ENCODE measurements at places on chromosomes 16 and 17.

DNA sequence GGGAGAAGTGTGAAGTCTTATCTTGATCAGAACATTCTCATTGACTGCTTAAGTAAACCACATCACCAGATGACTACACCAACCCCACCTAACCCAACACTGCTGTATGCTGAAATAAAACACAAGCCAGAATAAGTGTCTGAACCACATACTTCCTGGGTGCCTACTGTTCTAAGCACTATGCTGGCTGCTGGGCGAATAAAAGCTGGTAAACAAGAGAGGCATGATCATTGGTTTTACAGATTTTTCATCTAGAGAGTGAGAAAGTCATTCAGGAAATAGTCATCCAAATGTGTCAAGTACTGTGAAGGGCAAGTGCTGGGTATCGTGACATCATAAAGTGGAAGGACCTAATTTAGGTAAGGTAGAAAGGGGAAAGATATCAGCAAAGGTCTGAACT lies 199.0 kb upstream of the SOX9 start:
- no peak for DNase-seq

DNA sequence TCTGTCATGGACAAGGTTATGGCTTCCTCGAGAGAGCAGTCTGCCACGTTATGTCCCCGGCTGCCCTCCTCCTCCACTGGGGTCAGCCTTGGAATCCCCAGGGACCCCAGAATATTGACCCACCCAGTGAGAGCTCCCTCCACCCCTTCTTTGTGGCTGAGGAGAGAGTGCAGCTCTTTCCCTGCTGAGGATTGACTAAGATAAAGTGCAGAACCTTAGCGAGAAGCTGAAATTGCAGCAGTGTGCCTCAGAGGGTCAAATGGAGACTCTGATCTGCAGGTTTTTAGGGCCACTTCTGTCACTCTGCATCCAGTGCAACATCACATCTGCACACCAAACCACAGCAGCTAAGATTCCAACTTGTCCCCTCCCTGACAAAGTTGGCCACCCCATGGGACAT lies 25.6 kb upstream of the PMFBP1 start:
- no peak for DNase-seq

- no peak for DNase-seq
These were observed 5.7 kb downstream of the GRN start for GRCh38 chr17:44350733-44351226.

DNA sequence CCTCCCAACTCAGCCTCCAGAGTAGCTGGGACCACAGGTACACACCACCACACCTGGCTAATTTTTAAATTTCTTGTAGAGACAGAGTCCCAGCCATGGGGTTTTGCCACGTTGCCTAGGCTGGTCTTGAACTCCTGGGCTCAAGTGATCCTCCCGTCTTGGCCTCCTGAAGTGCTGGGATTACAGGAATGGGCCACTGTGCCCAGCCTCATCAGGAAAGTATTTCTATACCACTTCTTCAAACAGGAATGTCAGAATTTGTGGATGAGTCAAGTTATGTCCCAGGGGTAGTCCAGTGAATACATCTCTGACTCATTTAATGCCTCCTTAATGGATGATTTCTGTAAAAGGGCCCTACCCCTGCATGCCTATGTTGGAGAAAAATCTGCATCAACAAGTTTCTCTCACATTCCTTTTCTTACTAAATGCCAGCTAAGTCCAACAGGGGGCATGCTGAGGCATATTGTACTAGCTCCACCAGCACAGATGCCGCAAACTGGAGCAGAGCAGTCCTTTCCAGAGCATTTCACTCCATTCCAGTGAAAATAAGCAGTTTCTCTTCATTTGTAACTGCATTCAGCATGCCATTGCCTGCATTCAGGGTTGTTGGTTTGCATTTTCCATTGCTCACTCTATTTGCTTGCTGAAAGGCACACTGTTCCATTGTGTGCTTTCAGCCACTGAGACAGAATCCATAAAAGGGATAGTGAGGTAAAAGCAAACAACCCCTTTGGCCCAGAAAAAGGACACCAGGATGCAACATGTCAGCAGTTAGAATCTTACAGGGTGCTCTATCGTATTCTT lies 5.3 kb upstream of the CAVIN1 start:
- no peak for DNase-seq

DNA sequence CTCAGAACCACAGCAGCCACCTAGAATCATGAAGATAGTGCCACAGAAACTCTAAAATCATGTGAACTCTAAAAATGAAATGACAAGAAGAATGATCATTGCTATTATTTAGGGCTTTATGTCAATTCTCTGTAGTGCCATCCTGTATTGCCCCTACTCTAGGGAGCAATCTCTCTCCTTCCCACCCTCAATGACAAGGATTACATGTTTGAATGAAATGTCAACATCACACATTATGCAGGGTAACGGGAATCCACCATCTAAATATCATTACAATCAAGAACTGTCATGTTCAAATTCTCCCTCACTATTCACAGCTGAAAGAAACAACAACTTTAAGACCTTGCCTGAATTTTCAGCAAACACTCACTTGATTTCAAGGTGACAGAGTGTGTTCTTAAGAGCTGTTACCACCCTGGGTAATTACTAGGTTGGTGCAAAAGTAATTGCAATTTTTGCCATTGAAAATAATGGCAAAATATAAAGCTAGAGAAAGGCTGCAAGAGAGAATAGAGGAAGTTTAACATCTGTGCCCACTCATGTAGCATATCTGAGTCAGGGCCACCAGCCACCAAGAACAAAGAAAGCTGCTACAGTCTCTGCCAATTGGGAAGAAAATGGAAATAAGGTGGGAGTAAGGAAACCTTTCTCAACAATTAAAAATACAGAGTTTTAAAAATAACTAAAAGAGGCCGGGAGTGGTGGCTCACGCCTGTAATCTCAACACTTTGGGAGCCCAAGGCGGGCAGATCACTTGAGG lies 112.8 kb upstream of the PSMD7 start:
- no peak for DNase-seq

DNA sequence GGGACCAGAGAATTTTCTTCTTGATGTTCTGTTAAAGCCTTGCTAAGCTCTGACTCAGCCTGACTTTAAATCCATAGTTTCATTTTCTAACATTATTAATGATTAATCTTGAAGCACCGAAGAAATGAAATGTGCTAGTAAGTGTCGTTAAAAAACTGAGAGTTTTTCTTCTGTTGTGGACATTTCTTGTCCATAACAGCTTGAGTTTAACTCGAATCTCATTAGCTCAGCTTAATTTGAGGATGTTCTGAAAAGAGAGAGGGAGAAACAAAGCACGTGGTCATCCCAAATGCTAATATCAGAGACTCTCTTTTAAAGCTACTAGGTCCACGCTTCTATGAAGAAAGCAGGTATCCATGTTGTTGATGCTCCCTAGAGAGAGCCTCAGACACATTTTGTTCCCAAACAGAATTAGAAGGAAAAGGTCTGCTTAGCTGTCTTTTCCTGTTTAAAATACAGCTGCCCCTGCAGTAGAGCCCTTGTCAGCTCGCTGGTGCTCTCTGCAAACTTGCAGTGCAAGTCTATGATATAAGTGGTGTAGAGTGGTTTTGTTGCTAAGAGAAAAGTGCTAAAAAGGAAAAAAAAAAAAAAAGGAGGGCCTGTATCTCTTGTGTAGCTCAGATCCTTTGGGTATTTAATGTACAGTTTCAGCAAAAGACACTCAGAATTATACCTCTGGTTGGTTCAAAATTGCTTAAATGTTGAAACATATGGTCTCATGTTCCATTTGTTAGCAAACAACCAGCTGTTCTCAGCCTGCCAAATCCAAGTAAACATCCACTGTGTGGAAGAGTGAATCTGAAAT lies 191.1 kb upstream of the TBX2 start:
- no peak for DNase-seq

GRCh38 chr16:69315486-69316311 lies 4.5 kb downstream of the VPS4A start:
- no peak for DNase-seq

GRCh38 chr17:17445296-17445924 lies 31.4 kb upstream of the MED9 start:
- DNase-seq = no peak

DNA sequence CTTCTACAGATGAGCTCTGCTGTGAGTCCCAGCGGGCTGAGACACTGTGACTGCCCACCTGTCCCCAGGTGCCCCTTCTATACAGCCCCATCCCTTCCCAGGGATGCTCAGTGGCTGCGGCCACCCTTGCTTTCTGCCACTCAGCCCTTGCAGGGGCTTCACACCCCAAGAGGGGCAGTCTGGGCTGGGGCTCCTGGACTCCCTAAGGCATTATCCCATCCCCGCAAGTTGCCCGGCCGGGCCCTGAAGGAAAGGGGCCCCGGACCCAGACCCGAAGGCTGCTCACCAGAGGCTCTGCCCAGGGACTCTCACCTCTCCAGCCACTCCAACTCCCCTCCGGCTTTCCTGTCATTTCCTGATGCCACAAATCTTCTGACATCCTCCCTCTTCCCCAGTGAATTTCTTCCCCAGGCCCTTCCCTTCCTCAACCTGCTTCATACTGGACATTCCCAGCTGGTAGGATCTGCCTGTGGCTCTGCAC lies 88.5 kb upstream of the TOB1 start:
- no peak for DNase-seq

GRCh38 chr17:64091571-64091970 lies 38.4 kb downstream of the ERN1 start:
- no peak for DNase-seq

- no peak for DNase-seq
These were observed 12.9 kb downstream of the G6PC1 start for GRCh38 chr17:42913522-42913921.

GRCh38 chr17:13550291-13550690 lies 51.4 kb downstream of the HS3ST3A1 start:
- no peak for DNase-seq

DNA sequence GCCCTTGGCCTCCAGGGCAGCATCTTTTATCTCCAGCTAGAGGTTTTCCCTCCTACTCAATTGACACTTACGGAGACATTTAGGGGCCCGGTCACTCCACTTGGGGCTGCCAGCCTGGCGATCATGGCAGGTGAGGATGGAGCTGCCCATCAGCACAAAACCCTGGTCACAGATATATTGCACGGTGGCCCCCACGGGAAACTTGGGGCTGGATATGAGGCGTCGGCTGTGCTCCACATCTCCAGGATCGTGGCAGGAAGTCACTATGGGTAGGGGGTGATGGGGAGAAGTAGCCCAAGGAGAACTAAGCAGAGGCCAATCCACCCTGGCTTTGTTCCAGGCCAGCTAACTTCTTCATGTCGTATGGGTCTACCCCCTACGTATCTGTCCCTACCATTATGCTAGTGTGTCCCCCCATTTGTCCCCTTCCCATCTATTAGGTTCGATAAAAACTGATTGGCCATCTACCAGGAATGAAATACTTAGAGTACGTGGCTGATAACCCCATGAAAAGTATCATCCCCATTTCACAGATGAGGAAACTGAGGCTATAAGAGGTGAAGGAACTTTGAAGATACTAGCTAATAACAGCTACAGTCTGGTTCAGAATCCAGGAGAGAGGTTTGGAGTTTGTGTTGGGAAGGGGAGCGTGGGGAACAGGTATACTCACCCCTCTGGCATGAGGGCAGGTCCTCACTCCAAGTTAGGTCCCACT lies 6.1 kb upstream of the PHF12 start:
- no peak for DNase-seq

GRCh38 chr17:35918665-35919064 lies 11.9 kb downstream of the RDM1 start:
- DNase-seq = no peak

DNA sequence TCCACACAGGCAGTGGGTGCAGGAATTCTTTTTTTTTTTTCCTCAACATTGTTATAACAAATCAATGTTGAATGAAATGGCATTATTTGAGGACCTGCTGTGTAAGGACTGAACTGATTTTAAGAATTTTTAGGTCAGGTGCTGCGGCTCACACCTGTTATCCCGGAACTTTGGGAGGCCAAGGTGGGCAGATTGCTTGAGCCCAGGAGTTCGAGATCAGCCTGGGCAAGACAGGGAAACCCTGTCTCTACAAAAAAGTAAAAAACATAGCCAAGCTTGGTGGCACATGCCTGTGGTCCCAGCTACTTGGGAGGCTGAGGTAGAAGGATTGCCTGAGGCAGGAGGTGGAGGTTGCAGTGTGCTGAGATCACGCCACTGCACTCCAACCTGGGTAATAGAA lies 12.4 kb downstream of the MPRIP start:
- no peak for DNase-seq

- DNase-seq = no peak
These were observed 23.6 kb upstream of the BPTF start for GRCh38 chr17:67801626-67802175.

DNA sequence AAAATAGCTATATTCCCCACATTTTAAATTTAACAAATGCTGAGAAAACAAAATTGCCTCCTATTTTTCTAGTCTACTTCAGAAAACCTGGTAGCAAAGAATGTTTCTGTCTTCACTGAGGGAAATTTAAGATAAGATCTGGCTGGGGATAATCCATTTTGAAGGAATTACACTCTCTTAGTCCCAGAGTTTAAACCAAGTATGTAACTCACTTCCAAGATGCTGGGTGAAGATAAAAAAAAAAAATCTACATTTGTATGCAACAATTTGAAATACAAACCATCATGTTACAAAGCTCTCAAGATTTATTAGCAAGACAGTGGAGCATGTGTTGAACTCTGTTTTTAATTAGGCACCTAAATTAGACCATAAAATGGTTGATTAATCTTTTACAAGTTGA lies 5.7 kb downstream of the HS3ST3B1 start:
- no peak for DNase-seq

- no peak for DNase-seq
These were observed 14.1 kb downstream of the CACNG4 start for GRCh38 chr17:66978514-66979061.

GRCh38 chr17:63440127-63440769 lies 5.9 kb downstream of the CYB561 start:
- no peak for DNase-seq

- DNase-seq = no peak
These were observed 29.5 kb upstream of the MED9 start for GRCh38 chr17:17447264-17447663.

GRCh38 chr16:919658-920050 lies 51.1 kb downstream of the LMF1 start:
- no peak for DNase-seq

DNA sequence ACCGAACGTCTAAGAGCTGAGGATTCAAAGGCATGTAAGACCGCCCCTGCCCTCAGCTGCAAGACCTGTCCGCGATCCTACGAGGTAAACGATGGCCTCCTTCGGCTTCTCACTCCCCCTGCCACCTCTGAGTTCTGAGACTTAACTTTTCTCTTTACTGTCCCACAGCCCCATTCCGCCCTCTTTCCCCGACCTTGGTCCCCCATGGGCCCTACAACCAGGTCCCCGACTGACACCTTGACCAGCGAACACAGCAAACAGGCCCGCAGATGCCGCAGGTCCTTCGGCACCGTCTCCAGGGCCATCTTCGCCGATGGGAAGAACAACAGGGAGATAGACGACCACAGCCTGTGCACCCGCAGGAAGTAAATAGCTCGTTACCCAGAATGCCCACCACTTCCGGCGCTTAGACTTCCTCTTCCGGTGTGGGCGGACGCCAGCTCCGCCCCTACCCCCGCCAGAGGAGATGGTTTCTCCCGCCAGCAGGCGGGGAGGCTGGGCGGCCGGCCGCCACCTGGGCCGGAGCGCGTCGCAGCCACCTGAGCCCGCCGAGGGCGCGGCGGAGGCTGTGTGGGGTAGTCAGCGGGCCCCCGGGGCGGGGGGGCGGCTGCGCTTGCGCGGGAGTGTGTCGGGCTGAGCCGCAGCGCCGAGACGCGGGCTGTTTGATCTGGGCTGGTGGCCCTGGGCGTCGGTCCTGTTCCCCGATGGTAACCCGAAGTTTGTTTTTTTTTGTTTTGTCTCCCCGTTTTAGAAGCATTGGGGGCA lies at the start of gene SUPT4H1:
SUPT4H1 (minus strand) TSS at position 371 of the 765 bp plus-strand sequence; CDS start at position 305, 66 bp downstream.
- no peak for DNase-seq
